Thyroid gland (tissue), 4 donors: ENCODE measurements at places on chromosomes 7 and 10. TPM values are rescaled to one million over a fixed set of nuclear protein-coding genes. Genes with fewer than 3 reads are reported as not detected.

DNA sequence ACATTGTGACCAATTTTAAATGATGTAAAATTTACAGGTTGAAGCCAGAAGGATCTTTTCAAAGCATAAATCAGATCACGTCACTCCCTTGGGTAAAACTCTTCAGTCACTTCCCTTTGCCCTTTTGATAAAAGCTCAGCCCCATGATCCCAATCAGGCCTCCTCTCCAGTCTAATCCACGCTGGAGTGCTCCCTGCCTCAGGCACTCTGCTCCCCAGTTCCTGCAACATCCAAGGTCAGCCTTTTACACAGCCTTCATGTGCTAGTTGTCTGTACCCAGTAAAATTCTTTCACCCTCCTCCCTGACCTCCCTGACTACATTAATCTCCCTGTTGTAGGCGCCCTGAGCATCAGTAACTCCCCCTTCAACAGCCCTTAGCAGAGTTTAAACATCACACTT lies 14.1 kb downstream of the ELMO1 start:
- no peak for DNase-seq

- DNase-seq: peak; percentile 70
Measured at GRCh38 chr7:28348636-28349035, 63.7 kb upstream of the CREB5 start.

- no peak for DNase-seq
Measured at GRCh38 chr7:37068038-37068437, 343.7 kb upstream of the AOAH start.

DNA sequence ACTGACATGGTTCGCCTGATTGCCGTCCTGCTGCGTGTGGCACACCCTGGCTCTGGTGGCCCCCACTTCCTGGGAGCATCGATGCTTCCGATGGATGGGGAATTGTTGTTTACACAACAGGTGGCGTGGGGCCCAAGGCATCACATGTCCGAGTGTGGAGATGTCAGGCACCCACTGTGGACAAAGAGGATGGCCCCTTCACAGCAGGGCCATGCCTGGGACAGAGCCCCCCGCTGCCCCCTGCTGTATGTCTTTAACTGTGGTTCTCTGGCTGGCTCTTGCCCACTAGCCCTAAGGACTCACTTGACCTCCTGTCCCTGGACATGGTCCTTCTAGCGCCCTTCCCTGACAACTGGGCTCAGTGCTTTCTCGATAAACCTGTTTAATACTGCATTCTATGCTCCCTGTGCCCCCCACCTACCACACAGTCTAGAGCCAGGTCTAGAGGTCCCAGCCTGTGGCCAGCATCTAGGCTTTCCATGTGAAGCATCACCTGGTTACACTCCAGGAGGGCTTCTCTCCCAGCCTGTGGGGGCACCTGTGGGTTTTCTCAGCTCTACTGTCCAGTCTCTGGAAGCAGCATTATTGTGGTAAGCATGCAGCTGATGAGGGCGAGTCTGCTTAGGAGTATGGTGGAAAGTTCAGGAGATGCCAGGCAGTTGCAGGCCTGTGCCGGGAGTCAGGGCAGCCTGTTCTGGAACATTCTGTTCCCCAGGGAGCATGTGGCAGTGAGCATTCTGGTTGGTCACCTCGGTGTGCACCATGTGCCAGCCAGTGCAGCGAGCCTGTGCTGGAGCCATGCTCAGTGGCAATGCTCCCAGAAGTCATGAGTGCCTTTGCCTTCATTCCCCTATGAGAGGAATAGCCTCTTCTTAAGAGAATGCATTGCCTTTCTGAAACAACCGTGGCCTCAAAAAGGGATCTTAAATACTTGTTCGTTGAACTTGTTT lies 10.4 kb downstream of the ADCY1 start:
- peak; percentile 56 for DNase-seq

- peak; percentile 42 for DNase-seq
Measured at GRCh38 chr7:114806590-114807162, 115.2 kb upstream of the MDFIC start.

GRCh38 chr10:20839141-20839540 lies 58.0 kb downstream of the NEBL start:
- no peak for DNase-seq

AOAH gene
- total RNA-seq: 12.9 TPM

SPACDR gene
- not detected for total RNA-seq

HOXA6 gene
- total RNA-seq: not detected
